ENCODE measurements at places on chromosomes 2 and 18. TPM values are rescaled to one million over a fixed set of nuclear protein-coding genes. Genes with fewer than 3 reads are reported as not detected.

GRCh38 chr18:8503248-8503647, 106.0 kb upstream of the RAB12 start:
- H3K27me3 ChIP-seq, result no peaks in the 10 kb centered on the region
- DNase-seq, result no peak
- no peaks in the 10 kb centered on the region for H3K4me1 ChIP-seq

DNA sequence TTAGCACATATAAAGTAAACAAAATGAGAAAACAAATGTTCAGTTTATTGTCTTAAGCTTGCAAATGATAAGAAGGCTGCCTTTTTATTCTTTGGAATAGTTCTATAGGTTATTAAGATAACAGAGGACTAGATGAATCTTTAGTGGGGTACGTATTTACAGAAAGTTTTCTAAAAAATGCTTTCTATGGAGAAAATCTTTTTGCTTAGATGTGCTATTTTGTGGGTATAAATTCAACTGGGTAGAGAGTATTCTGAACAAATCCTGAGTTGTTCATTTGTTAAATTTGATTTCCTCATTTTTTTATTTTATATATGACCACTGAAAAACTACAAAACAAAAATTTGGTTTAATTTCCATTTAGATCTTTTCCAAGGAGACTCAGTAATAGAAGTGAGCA, 566.9 kb downstream of the PLCL1 start:
- H3K4me3 ChIP-seq, result no peak overlapping the region
- H3K27ac ChIP-seq, result no peak overlapping the region
- peaks cover 2% of the 10 kb centered on the region for H3K27me3 ChIP-seq
- DNase-seq, result no peak
- no peaks in the 10 kb centered on the region for H3K36me3 ChIP-seq

DNA sequence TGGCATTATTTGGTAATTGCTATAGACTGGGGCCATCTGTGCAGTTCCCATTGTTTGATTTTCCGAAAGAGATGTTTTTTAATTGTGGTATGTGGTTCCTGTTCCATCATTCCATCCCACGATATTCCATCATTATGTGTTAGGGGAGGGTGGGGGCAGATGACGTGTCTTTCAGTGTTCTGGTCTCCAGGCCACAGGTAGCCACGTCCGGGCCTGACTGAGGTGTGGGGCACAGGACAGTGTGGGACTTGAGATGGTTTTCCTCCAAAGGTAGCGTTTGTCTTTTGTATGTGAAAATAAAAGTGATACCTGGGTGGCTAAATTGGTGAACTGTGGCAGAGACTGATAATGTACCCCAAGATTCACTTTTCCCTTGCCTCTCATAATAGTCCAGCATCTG, 192.2 kb upstream of the HAAO start:
- no peak overlapping the region for H3K4me3 ChIP-seq
- no peaks in the 10 kb centered on the region for H3K27me3 ChIP-seq
- DNase-seq, result no peak
- no peaks in the 10 kb centered on the region for H3K4me1 ChIP-seq
- H3K36me3 ChIP-seq, result no peaks in the 10 kb centered on the region

- no peaks in the 10 kb centered on the region for H3K4me1 ChIP-seq
- no peak for DNase-seq
- no peaks in the 10 kb centered on the region for H3K27me3 ChIP-seq
- H3K36me3 ChIP-seq, result no peaks in the 10 kb centered on the region
Observed at GRCh38 chr2:23092831-23093230, 292.1 kb upstream of the KLHL29 start.

- H3K4me1 ChIP-seq, result no peaks in the 10 kb centered on the region
- no peak overlapping the region for H3K4me3 ChIP-seq
- DNase-seq, result no peak
- H3K27ac ChIP-seq, result no peak overlapping the region
- no peaks in the 10 kb centered on the region for H3K27me3 ChIP-seq
Observed at GRCh38 chr2:196117214-196117705, 48.6 kb upstream of the DNAH7 start.

GRCh38 chr2:151776367-151776766, 42.1 kb upstream of the NEB start:
- H3K27ac ChIP-seq, result no peak overlapping the region
- 0 out of 2 replicates have a peak, but pooled peaks cover 2% of the 10 kb centered on the region for H3K36me3 ChIP-seq
- H3K27me3 ChIP-seq, result no peaks in the 10 kb centered on the region
- H3K4me1 ChIP-seq, result peaks cover 9% of the 10 kb centered on the region
- no peak overlapping the region for H3K4me3 ChIP-seq

Gene MYO3B
- total RNA-seq, result 2.6 TPM

GRCh38 chr2:231546014-231546715, 15.9 kb upstream of the NMUR1 start:
- no peak for DNase-seq
- H3K4me1 ChIP-seq, result peaks cover 30% of the 10 kb centered on the region
- no peaks in the 10 kb centered on the region for H3K27me3 ChIP-seq
- peak overlapping the region; percentile 97 for H3K27ac ChIP-seq

- no peak overlapping the region for H3K4me3 ChIP-seq
- no peak for DNase-seq
- no peaks in the 10 kb centered on the region for H3K36me3 ChIP-seq
- no peaks in the 10 kb centered on the region for H3K4me1 ChIP-seq
- no peak overlapping the region for H3K27ac ChIP-seq
Observed at GRCh38 chr2:106030287-106031268, 163.5 kb downstream of the UXS1 start.

Gene POMC
- 6.2 TPM for total RNA-seq

All from GM12878 (cell line).